Activated T-helper 2 cell treated with anti-CD3 and anti-CD28 coated beads, Interferon-gamma antibody, Interleukin-2, Interleukin-4, amounts not matched to agents 10 μg/mL and 5 μg/mL and 100 μg/mL, durations not matched to agents 14 hours and 24 hours and 36 hours (primary cell): ENCODE measurements at places on chromosomes 12 and 14. TPM values are rescaled to one million over a fixed set of nuclear protein-coding genes. Genes with fewer than 3 reads are reported as not detected.

DNA sequence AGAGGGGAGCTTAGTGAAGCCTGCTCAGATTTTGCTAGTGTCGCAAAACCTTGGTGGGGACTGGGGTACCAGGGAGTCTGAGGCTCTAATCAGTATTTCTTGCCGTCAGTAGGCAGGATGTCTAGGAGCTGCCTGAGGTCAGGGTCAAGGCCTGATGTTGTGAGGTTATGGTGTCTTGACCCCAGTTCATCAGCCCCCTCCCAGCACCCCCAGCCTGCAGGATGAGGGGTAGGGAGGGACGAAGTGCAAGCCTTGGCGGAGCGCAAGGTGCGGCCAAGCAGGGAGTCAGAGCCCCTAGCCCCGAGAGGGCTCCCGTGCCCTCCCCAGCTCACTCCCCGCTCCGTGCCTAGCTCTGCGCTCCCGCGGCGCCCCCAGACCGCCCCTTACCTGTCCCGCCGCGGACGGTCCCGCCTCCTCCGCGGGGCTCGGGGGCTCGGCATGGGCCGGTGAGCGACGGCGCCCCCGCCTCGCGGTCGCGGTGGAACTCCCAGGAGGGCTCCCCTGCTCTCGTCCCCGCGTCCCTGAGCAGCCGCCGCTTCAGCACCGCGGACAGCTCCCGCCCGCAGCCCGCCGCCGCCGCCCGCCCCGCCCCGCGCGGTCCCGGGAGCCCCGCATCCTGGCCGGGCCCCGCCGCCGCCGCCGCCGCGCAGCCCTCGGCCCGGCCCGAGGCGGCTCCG is 347 bp downstream of the SYNDIG1L start:
- DNase-seq = peak; percentile 55

NUBPL gene
- 8.7 and 9.5 TPM in 2 replicates for total RNA-seq

CMA1 gene
- 0.25 TPM in 1 of 2 replicates, not detected in the other for total RNA-seq

- no peak for DNase-seq
Measured at GRCh38 chr14:32003585-32003984, 73.5 kb upstream of the ARHGAP5 start.

DNA sequence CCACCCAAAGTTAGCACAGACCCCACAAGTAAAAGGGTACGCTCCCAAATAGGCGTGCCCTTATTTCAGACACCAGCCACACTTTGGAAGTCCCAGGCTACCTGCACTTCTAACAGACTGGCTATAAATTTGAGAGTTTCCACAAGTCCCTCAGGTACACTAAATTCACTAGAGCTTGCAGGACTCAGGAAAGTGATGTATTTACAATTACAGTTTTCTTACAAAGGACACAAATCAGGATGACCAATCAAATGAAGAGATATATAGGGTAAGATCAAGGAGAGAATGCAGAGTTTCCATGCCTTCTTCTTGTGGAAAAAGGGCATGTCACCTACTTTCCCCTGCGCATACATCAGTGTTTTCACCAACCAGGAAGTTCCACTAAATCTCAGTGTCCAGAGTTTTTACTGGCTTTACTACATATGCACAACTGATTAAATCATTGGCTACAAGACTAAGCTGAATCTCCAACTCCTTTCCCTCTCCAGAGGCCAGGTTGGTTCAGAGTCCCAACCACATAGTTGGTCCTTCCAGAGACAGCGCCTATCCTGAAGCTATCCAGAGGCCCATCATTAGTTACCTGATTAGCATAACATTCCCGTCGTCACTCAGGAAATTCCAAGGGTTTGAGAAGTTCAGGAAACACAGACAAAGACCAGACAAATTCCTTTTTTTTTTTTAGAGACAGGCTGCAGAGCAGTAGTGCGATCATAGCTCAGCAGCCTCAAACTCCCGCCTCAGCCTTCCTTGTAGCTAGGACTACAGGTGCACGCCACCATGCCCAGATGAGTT is 84.2 kb downstream of the DENND5B start:
- no peak for DNase-seq

DNA sequence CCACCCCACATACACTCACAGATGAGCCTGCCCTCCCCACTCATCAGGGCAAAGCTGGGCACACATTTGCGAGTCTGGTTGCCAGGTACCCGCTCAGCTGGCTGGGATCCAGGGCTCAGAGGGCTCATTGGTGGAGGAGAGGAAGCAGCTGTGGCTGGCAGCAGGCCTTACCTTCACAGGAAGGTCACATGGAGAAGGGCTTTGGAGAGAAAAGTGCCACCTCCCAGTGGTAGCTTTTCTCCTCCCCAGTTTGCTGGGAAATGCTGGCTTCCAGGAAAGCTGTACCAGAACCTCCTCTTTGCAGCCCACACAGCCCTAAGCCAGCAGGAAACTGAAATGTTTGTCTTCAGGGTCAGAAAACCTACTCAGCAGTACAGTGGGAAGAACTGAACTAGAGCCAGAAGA is 55.6 kb downstream of the LGMN start:
- no peak for DNase-seq

DNA sequence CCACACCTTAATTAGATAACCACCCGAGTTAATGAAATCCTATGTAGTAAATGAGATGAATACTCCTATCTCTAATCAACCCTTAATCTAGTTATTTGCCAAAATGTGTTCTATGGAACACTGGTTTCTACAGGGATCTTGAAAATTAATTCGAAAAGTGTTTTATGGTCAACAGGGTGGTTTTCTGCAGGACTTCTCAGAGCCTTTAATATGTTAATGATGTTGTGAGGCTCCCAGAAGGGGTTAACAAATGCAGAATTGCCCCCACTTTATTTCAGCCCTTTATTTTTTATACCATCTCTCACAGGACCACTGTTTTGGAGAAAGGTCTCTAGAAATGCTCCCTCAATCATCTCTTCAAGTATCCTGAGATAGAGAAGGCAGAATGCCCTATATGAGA is 153.1 kb upstream of the RPH3A start:
- no peak for DNase-seq

GRCh38 chr12:77816196-77816595 is 14.5 kb upstream of the NAV3 start:
- DNase-seq = no peak

SLC38A1 gene
- total RNA-seq = 152 and 154 TPM in 2 replicates
